ENCODE measurements at places on chromosomes 3 and 15.

- no peak for DNase-seq
These were observed 243.8 kb downstream of the ZNF621 start for GRCh38 chr3:40768536-40768935.

- peak; percentile 26 for DNase-seq
These were observed 96.0 kb downstream of the CCNL1 start for GRCh38 chr3:157063926-157064325.

DNA sequence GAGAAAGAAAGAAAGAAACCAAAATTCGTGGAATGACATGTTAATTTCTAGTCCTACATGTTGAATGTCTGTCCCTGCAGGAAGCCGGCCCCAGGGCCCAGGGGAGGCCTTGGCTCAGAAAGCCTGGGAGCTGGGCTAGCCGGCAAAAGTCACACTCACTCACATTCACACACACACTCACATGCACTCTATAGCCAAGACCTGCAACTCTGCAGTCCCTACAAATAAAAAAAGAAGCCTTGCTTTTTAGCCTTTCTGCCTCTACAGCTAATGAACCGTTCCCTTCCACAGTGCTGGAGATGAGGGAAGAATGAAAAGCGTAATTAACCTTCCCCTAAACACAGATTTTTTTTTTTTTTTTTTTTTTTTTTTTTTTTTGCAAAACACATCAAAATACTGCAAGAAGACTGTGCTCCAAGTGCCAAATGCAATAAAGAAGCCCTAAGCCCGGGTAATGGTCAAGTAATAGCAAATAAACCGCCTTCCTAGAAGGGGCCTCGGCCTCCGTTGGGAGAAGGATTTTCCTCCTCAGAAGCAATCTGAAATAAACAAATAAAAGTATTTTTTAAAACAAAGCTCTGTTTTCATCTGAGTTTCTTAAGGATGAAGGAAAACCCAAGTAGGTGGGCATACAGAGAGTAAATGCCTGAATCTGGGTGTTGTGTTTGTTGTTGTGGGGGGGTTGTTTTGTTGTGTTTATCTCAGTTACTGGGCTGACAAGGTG is 4.3 kb downstream of the MECOM start:
- no peak for DNase-seq

GRCh38 chr3:11611341-11611799 is 32.3 kb downstream of the VGLL4 start:
- DNase-seq = no peak

DNA sequence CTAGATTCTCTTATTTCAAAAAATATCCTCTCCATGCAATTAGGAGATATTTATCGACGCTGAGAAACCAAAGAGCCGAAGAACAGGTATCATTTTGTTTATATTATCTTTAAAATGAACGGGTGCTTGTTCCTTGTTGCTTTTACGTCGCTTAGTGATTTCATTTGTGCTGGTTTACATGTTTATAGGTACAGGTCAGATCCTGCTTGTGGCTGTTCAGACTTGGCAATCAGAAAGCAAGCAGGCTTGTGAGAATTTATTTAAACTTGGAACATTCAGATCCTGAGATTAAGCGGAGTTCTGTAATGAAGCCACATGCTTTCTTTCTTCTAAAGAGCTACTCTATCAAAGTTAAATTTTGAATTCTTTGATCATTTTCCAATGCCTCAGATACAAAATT is 43.0 kb upstream of the ATP2C1 start:
- DNase-seq = no peak

DNA sequence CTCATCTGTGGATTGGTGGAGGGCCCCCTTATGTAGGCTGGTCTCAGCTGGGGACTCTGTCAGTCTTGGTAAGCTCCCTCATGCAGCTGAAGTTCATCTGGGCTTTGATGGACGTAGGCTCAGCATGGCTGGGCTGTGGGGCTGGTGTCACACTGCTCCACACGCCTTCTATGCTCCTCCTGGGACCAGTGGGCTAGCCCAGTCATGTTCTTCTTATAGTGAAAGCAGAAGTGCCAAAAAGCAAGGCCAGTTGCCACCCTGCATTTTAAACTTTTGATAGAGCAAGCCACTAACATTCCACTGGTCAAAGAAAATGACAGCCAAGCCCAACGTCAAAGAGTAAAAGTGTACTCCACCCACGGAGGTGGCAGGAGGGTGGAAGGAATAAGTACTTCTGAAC is 165.5 kb downstream of the MEX3B start:
- no peak for DNase-seq

DNA sequence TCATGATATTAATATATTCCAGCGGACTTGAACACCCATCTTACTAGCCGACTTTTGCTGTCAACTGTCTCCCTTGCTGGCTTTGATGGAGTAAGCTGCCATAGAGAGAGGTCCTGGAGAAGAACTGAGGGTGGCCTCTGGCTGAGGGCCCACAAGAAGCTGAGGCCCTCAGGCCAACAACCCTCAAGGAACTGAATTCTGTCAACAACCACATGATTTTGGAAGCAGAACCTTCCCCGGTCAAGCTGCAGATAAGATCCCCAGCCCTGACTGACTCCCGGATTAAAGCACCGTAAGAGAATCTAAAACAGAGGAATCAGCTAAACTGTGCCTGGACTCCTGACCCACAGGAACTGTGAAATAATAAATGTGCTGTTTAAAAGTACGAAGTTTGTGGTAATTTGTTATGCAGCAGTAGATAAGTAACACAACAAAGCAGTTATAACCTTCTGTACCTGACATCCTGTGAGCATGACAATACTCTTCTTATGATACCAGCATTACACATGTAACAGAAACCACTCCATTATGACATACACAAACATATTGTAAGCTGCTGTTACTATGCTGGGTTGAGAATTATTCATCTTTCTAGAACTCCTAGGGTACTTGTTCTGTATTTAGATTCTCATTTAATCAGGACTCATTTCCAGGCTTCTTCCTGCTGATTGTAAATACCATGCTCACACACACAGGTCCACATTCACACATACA is 66.2 kb downstream of the HES1 start:
- no peak for DNase-seq

GRCh38 chr3:34646911-34647460 is 848.6 kb downstream of the PDCD6IP start:
- no peak for DNase-seq

DNA sequence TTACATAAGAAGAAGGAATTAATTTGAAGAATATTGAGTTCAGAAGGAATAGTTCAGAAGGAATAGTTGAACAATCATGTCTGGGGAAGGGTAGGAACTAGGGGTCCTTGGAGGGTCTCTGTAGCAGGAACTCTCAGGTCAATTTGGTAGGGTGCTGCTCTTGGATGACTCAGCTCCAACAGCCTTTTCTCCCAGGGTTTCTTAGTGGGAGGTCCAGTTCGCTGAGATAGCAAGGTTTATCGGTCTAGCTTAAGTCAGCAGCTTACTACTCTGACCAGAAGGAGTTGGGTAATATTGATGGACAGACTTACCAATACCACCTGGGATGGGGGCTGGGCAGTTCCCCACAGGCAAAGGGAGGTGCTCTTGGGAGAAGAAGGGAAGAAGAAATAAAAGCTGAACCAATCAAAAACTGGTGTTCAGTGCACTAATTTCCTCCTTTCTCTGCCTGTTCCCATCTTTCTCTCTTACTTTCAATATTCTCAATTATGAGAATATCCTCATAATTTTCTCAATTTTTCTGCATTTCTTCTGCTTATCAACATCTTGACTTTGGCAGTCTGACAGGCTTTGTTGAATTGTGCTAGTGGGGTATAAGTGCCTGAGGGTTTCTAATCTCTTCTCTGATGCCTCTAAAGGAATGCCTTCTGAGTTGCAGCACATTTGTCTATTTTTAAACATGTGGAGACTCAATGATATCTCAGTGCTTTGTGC is 14.4 kb upstream of the MITF start:
- no peak for DNase-seq
